ENCODE measurements at places on chromosomes 1 and 21.
A peak's percentile ranks its signal among the peaks of the same experiment; 100 is the strongest.

DNA sequence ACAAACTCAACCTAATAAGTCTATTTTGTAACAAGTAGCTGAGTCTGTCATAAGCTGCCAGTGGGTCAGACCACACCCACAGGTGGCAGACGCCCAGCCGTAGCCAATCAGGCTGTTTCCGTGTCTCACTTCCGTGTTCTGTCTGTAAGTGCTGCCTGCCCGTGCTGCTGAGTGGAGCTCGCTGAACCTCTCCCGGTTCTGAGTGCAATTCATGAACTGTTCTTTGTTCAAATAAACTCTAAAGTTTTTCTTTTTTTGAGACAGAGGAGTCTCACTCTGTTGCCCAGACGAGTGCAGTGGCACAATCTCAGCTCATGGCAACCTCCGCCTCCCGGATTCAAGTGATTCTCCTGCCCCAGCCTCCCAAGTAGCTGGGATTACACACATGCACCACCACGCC is 25.1 kb downstream of the POFUT2 start:
- DNase-seq, result no peak

- peak; percentile 16 for DNase-seq
These were observed 29.1 kb downstream of the TEX35 start for GRCh38 chr1:178541829-178542553.

GRCh38 chr1:176225911-176226310 is 18.8 kb upstream of the COP1 start:
- DNase-seq, result no peak

DNA sequence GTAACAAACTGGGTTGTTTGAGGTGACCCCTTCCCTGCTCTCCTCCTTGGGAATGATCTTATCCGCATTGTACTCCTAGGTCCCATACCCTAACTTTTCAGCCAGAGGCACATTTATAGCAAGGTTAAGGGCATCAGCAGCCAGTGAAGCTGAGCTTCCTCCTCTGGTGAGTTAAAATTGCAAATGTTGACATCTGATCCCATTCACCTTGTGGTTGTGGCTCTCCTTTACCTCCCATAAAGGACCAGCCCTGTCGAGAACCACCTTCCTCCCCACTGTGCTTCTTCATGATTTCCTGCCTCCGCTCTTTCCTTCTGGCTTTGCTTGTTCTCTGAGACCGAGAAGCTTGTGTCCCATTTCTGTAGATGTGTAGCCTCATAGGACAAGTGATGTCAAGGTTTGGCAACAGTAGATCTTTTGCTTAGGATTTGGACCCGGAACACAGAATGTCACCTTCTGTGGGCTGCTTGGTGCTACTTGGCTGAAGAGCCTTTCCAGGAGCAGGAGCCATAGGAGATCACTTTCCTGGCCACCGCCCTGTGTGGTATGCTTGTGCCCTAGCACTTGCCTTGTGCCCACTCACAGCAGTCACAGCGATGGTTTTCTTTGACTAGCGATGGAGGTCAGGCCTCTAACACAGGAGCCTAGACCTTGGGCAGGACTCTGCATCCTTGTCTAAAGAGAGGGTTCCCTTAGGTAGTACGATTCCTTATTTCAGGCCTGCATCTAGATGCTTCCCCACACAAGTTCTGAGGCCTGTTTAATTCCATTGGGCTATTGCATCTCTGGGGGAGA is 18.8 kb downstream of the SZRD1 start:
- DNase-seq, result no peak

GRCh38 chr1:219772265-219773036 is 155.9 kb downstream of the SLC30A10 start:
- DNase-seq, result no peak

- no peak for DNase-seq
These were observed 200.7 kb downstream of the KCNT2 start for GRCh38 chr1:196407358-196408051.

- DNase-seq, result no peak
These were observed 3.6 kb downstream of the PARP1 start for GRCh38 chr1:226404063-226404903.

GRCh38 chr1:28178690-28179485 is 2.4 kb upstream of the PTAFR start:
- DNase-seq, result no peak

GRCh38 chr1:14646973-14647372 is 48.5 kb downstream of the KAZN start:
- no peak for DNase-seq

DNA sequence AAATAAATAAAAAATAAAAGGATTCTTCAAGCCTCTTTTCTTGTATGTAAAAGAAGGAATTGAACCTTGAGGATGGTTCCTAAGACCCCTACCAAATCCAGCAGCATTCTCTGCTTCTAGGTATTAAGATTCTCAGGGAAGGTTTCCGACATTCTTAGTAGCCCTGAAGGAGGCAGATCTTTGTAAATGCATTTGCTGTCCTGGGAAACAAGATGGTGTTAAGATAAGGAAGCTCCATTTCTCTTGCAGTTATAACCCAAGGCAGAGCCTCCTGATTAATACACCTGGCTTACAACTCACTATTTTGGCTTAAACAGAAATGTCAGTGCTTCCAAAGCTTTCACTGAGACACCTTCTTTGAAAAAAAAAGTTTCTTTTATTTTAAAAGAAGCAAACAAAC is 393.8 kb downstream of the DISC1 start:
- DNase-seq, result no peak

GRCh38 chr1:217029281-217030157 is 306.3 kb upstream of the ESRRG start:
- no peak for DNase-seq

GRCh38 chr1:71603044-71603776 is 522.4 kb upstream of the ZRANB2 start:
- no peak for DNase-seq

- DNase-seq, result no peak
These were observed 29.4 kb downstream of the IL6R start for GRCh38 chr1:154434346-154435085.

DNA sequence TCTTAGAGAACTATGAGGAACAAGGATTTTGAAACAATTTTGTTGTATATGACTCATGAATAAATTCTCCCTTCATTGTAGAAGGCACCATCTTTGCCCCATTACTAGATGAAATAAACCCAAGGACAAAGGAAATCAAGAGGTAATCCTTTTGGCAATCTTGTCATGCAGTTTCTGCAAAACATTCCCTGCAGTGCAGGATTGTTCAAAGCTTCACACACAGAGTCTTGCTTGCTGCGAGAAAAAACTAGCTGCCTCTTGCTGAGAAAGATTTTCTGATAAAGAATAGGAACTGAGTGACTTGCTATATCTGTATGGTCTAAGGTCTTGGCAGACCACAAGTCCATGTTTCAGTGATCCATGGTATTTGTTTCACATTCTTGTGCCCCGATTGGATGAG is 657.4 kb upstream of the ADGRL4 start:
- no peak for DNase-seq

DNA sequence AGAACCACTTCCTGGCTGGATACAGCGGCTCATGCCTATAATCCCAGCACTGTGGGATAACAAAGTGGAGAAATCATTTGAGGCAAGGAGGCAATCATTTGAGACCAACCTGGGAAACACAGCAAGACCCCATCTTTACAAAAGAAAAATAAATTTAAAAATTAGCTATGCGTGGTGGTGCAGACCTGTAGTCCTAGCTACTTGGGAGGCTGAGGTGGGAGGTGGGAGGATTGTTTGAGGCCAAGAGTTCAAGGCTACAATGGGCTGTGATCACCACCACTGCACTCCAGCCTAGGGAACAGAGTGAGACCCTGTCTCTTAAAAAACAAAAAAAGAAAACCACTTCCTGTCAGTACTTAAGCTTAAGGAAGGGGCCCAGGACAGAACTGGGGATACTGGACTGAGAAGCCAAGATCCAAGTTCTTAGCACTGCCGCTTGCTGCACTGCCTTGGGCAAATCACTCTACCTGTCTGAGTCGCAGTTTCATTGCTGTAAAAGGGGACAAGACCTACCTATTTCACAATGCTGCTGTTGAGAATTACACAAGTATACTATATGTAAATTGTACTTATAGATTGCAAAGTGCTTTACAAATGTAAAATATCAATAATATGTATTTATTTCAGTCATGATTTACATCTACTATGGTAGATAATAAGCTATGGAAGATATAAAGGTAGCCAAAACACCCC is 154.9 kb downstream of the RERE start:
- no peak for DNase-seq

DNA sequence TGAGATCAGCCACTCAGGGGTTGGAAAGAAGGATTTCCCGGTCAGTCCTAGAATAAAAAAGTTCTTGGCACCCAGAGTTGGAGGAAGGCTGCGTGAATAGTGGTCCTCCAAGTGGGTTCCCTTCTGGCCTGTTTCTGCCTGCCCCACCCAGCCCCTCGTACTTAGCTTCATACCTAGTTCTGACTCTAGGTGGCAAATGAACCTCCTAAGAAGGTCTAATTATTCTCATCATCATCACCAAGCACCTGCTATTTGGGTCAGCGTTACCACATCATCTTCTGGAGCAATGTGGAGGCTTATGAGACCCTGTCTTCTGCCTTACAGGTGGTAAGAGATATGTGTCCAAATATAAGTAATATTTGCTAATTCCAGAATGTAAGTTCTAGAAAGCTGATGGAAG is 35.9 kb upstream of the NFASC start:
- DNase-seq, result no peak

DNA sequence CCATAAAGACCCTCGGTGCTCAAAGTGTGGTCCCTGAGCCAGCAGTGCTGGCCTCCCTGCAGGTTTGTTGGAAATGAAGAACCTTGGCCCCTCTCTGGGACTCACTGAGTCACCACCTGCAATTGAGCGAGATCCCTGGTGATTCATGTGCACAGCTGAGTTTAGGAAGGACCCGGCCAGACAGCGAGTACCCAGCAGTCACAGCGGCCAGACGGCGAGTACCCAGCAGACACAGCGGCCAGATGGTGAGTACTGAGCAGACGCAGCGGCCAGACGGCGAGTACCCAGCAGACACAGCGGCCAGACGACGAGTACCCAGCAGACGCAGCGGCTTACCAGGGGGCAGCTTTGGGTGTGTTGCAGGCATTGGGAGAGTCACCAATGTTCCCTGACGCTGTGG is 123.8 kb downstream of the PRDM16 start:
- no peak for DNase-seq

- no peak for DNase-seq
These were observed 30.5 kb downstream of the SIPA1L2 start for GRCh38 chr1:232599178-232600041.

DNA sequence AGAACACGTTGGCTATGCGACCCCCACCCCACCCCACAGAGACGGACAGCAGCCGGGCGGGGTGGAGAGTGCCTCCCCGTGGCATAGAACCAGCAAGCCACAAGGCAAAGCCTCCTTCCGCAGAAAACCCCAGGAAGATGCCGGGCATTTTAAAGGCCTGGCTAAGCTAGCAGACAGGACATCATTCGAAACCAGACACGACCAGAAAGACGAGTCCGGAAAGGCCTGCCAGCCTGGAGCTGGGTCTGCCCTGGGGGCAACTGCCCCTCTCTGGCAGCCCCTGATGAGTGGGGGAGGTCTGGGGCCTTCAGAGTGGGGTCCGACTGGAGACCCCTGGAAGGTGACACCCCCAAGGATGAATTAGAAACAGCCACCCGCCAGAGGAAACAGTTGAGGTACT is 8.5 kb downstream of the FTCD start:
- no peak for DNase-seq

DNA sequence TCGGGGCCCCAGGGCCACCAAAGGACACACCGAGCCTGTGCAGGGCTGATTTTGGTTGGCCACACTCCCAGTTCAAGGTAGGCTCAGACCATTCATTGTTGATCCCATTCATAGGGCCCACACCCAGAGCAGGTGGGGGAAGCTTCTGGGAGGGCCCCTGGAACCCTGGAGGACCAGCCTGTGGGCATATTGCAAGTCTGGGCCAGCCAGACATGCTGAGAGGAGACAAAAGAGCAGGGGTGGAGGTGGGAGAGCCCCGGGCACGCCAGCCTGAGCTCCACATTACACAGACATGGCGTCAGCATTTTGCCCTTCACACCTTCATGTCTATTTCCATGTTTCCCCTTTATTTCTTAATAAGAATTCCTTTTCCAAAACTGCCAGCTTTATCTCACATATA is 25.7 kb downstream of the PMVK start:
- no peak for DNase-seq

- no peak for DNase-seq
These were observed 67.2 kb downstream of the TTLL7 start for GRCh38 chr1:83931658-83932253.

- DNase-seq, result no peak
These were observed 8.9 kb downstream of the MAP1LC3C start for GRCh38 chr1:241990040-241990439.

DNA sequence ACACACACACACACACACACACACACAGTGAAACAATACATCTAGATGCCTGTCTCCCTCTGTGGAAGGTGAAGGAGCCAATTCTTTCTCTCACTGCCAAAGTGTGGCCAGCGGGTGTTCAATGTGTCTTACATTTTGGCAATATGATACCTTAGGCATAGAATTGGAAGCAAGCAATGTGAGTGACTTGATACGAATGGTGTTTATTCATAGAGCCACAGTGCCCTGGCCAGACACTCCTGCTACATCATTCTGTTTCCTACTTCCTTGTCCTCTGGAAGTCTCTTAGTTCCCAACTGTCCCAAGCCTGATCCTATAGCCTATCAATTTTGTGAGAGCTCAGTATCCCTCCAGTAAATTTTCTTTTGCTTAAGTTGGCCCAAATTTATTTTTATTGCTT is 170.0 kb upstream of the L1TD1 start:
- DNase-seq, result no peak

DNA sequence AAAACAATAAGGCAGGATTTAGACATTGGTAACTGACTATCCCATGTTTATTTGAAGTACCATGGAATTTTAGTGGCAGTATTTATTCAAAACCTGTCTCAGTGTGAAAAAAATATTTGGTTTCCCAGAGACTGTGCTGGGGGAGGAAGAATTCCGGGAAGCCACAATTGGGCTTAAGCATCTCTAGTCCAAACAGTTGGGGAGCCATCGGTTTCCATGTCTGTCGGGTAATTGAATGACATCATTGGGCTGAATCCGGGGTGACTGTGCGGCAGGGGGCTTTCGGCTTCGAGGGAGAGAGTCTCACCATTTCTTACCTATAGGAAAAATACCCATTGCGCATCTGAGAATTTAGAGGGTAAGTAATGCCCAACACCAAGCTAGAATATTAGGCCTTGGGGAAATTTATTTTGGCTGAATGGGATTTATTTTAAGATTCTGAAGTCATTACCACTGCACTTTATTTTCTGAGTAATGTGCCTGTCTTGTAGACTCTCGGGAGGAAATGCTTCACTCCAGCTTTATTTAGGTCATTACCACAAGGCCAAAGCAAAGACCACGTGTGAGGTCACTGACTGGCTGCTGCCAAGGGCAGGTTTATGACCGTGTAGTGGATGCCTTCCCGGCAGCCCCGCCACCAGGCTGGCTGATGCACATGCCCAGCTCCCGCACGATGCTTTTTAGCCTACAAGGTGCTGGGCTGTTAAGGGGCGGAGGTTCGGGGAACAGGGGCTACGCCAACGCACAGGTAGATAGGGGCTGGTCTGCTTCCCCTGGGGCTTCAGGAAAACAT is 23.1 kb upstream of the UMODL1 start:
- no peak for DNase-seq

- DNase-seq, result no peak
These were observed 16.4 kb downstream of the WDR4 start for GRCh38 chr21:42862774-42863503.

- no peak for DNase-seq
These were observed 35.4 kb upstream of the LHX4 start for GRCh38 chr1:180194546-180195207.

Data from activated T-helper 9 cell treated with anti-CD3 and anti-CD28 coated beads, Interleukin-2, amount 50 U/mL, for 16 hours (primary cell).